ENCODE measurements at places on chromosomes 4 and X.

- no peak for DNase-seq
Observed at GRCh38 chr4:151329217-151330007, 4.0 kb upstream of the SH3D19 start.

- no peak for DNase-seq
Observed at GRCh38 chrX:68658530-68658929, 11.1 kb downstream of the STARD8 start.

DNA sequence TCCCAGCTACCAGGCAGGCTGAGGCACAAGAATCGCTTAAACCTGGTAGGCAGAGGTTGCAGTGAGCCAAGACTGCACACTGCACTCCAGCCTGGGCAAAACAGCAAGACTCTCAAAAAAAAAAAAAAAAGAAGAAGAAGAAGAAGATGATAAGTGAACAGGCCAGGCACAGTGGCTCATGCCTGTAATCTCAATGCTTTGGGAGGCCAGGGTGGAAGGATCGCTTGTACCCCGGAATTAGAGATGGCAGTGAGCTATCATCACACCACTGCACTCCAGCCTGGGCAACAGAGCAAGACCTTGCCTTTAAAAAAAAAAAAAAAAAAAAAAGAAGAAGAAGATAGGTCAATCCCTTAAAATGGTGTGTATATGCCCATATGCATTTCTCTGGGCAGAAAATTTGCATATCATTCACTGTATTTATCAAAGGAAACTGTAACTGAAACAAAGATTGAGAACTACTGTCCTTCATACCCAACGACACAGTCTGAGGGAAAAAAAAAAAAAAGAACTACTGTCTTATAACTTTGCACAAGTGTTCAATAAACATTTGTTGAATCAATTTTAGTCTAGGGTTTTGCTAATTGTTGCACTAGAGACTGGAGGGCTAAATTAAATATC lies 2.3 kb downstream of the RFC1 start:
- no peak for DNase-seq

- no peak for DNase-seq
Observed at GRCh38 chr4:2961811-2962441, 1.3 kb downstream of the NOP14 start.

DNA sequence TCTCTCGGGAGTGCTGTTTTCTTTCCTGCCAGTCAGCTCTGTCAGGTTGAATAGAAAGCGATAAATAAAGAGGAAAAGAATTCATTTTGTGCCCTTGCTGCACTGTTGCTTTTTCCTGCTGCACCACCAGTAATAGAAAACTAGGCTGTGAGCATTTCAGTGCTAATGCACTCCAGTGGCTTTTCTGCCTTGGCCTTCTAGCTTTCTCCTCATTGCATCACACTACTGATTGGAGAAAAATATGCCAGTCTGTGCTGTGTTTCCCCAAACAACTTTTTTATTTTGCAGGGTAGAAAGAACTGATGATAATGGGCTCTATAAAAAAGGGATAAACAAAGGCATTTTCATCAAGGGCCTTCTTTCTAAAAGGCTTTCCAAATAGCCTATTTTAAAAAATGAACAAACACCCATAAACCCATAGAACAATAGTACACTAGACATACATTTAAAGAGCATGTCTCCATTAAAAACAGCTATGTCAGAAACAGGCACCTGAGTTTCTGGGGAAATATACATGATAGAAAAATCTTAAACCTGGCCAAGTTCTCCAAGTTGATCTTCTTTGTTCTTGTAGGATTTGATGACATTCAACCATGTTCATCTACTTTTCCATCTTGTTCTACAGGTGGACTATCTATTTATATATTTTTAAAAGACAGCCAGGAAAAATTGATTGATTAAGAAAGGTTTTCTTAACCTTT lies 86.3 kb downstream of the GPRIN3 start:
- DNase-seq: no peak

DNA sequence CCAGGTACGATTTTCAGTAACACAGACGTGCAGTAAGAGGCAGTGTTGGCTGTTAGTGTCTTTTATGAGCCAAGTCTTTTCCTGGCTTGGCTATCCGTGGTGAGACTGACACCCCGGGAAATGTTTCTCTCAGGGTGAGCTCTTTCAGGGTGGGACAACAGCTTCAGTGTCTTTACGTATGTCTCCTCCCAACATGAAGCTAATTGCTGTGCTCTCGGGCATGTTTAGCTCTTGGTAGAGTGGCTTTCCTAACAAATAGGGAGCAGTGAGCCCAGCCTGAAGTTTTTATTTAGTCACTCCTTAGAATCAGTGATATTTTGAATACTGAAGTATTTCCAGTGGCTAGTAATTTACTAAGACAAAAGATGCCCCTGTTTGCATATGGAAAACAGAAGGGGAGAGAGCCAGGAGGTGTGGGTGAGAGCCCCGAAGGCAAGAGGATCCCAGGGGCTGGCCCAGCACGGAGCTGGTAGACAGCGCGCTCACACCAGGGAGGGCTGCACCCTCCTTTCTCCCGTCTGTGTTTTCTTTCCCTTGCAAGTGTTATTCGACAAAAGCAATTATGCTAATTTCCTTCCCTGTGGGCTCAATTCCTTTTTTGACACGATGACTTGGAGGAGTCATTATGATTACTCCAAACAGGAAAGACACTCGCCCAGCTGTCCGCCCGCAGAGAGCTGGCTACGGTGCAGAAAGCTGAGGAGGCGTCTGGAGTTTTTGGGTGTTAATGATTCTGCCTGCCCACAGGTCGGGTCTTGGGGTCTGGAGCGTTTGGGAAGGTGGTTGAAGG lies 47.7 kb downstream of the PDGFRA start:
- no peak for DNase-seq

GRCh38 chr4:22130741-22131140 lies 182.2 kb upstream of the KCNIP4 start:
- DNase-seq: no peak

DNA sequence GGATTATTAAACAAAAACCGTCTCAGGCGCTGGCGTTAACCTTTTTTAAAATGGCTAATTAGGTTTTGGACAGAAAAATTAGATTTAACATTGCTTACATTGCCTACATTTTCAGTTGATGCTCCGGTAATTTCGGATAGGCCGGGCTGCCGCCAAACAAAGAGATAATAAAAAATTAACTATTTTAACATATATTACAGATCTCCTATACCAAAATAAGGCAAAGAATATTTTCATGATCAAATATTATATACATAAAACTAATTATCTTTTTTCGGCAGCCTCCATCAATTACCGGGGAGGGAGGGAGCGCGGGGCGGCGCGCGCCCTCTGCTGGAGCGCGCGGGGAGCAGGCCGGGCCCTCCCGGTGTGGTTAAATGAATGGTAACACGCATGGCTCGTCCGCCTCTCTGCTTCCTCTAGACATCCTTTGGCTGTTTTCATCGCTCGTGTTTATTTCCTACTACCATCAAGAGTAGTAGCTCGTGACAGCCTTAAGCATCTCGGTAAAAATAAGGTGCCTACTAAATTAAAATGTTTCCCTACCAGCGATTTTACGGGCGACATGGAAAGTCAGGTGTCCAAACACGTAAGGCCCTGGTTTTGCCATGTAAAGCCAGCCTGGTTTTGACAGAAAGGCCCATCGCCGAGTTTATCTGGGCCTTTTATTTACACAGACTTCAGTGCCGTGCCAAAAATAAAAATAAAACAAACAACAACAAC lies 52.4 kb upstream of the TMEM33 start:
- peak; percentile 33 for DNase-seq

DNA sequence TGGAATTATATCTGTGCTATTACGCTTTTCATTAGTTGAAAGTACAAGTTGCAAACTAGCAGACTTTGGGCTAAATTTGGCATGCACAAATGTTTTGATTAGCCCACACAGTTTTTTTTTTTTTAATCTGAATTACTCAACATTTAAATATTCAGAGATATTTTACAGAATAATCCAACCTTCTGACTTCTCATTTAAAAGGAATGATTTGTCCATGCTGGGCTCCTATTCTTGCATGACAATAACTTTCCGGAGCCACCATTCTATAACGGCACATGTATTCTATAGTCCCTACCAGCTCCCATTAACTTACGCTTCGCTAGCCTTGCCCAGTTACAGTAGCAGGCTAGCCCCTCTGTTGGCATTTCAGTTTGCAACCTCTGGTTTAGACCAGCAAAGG lies 219.3 kb upstream of the FTHL17 start:
- DNase-seq: no peak

DNA sequence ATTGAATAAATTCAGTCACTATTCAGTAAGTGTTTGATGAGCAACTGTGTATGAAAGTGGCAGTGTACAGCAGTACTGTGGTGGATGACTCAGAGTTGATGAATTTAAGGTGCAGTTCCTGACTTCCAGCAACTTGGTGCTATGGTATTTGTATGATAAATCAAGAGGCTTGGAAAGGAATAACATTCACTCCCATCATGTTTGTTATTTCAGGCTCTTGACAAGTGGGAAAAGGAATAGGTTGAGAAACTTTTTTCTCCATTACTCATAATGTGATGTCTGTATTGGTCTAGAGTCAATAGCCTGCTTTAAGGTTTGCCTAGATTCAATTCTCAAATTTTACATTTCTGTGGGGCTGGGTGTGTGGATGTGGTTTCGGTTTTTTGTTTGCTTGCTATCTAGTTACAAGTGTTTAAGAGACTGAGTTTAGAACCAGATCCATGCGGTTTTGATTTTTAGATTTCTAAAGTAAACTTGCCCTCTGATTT lies 35.1 kb upstream of the CYP2U1 start:
- DNase-seq: no peak

DNA sequence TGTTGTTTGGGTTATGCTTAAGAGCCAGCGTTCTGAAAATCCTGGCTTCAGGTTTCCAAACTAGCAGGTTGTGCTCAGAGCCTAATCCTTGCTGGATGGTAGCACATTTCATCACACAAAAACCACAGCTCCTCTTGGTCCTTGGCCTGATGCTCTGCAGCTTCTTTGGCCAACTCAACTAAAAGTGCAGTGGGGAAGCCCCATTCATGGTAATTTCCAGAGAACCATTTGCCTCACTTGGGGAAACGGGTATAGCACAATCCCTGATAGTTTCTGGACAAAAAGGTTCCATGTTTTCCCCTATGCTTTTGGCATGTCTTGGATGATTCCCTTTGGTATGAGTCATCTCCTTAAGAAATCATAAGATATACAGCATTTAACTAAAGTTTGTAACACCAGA lies 78.7 kb downstream of the SYNPO2 start:
- DNase-seq: no peak

- no peak for DNase-seq
Observed at GRCh38 chr4:123653236-123653635, 256.6 kb downstream of the SPRY1 start.
